Pulmonary artery endothelial cell (primary cell): ENCODE measurements at places on chromosomes 1 and 21. TPM values are rescaled to one million over a fixed set of nuclear protein-coding genes. Genes with fewer than 3 reads are reported as not detected.

The CHI3L1 gene
- total RNA-seq = not detected in 2 replicates

The CCDC17 gene
- 0.53 and 0.95 TPM in 2 replicates for total RNA-seq

The PTPRU gene
- total RNA-seq = 2.8 and 3.8 TPM in 2 replicates

The TARDBP gene
- 86.8 and 158 TPM in 2 replicates for total RNA-seq

The CCDC30 gene
- total RNA-seq = 0.53 and 0.60 TPM in 2 replicates

The FCGR1A gene
- total RNA-seq = not detected in 2 replicates

The TEDDM1 gene
- not detected in 2 replicates for total RNA-seq

DNA sequence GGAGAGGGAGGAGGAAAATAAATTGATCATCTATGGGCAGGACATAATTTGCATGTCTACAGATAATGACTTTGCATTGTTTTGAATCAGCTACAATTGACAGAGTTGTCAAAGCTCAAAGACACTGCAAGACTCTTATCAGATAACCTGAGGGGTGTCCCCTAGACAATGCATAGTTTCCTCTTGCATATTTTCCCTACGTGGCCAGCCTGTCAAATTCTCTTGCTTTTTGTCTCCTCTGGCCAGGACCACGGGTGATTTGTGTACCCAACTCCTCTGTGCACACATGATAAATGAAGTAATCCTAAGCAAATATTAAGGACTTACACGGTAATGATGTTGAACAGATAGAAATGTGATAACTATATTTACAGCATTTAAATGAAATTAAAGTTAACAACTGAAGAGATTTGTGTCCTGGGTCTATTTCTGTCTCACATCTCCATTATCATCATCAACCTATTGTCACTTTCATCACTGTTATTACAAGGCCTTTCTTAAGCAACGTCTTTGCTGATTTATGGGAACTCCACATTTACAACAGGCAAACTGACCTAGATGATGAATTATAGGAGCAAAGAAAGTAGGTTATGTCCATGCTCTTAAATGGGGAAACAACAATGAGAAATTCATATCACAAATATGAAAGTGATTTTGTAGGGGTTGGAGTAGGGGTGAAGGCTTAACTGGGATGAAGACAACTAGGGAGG is 18.8 kb downstream of the BATF3 start:
- no peak for DNase-seq

GRCh38 chr1:236830560-236830959 is 35.5 kb downstream of the MTR start:
- no peak for DNase-seq

DNA sequence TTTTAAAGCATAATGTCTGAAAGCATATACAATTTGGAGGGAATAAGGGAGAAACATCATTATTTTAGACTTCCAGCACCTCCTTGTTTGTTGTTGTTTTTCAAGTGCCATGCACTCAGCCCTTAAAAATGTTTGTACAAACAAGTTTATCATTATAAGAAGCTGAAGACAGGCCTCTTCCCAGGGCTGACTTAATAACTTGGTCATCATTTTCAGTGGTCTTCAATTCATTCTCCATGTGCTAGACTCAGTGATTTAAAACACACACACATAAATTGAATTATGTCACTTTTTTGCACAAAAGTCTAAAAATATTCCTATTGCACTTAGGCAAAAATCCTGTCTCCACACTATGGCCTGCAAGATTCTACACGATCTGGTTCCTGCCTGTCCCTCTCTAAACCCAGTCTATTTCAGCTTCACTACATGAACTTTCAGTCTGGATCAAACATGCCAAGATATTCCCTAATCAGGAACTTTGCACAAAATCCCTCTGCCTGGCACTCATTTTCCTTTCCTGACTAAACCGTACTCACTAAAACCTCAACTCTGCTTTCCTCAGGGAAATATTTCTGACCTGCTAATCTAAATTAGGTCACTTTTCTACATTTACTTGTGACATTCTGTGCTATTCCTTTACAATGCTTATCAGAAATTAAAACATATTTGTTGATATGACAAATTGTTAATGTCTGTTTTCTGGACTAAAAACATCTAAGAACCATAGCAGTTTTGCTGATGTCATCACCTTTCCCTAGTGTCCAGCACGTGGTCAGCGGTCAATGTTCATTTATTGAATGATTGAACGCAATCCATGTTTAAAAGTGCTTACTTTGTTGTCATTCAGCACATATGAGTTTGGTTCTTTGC is 14.8 kb upstream of the GBP5 start:
- no peak for DNase-seq

DNA sequence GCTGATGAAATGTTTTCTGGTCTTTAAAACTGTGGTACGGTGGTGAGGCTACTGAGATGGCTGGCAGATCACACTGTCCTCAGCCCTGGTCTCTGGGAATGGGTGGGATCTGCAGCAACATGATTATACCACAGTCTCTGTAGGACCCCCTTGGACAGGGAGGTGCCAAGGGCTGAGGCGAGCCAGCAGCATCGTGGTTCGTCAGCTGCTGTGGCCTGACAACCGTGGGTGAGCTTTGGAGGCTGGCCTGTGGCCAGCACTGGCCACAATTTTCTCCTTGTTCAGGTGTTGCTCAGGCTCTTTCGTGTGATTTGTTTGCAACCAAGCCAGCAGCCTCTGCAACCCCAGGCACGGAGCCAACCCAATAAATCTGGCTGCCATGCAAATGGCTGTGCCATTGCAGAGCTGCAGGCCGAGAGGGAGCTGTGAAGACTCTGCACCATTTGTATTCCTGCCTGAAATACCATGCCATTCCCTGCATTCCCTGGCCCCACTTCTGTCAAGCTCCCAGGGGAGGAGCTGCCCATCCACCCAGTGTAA is 70.9 kb downstream of the PCP4 start:
- no peak for DNase-seq

GRCh38 chr1:223031733-223032601 is 111.1 kb downstream of the TLR5 start:
- no peak for DNase-seq

DNA sequence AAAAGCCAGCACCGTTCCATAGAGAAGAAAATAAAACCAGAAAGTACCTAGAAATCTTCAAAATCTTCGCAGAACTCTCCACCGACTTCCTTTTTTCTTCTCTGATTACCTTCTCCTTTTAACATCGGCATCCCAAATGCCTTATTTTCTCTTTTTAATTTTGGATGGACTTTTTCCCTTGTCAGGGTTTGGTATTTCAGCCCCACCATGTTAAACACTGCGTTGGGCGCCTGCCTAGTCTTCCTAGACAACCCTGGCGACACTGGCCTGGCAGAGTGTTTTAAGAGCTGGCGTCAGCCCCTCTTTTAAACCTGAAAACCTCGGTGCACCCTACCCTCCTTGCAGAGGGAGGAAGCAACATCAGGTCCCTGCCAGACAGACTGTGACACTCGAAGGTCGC is 66.0 kb upstream of the EFHD2 start:
- DNase-seq = no peak

DNA sequence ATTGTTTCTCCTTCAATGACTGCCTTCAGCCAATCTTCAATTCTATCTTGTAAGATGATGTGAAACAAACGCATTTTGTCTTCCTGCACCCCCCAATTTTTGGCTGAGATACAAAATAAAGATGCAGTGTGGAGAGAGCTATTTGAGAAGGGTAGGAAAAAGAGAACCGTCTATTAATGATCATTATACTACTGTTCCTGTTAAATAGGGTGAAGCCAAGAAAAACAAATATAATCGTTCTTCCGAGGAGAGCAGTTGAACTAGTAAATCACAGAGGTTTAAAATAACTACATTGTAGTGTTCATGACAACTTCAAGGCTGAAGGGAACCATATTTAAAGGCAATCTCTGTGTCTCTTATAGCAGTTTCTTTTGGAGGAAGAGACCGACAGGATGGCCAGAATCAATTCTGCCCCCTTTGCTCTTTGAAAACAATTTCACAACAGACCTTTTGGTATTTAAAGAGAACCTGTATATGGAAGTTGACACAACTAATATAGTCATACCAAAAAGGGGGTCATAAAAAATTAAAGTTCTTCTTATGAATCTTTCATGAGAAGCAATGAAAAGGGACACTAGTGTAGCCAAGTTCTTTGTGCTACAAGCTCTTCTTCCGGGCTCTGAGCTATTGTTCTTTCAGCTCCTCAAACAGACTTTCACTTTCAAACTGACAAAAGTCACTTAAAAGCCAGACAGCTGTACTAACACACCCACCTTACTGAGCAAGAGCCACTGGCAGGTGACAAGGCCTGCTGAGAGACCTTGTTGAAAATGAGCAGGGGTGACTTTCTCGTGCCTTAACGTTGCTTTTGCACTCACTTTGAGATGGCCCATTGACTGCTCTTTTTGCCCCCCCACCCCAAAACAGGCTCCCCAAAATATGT is 30.9 kb downstream of the PROX1 start:
- DNase-seq = no peak
